Renal cortex interstitium (tissue), 15 donors: ENCODE measurements at places on chromosomes 4 and X.

- no peak for DNase-seq
These were observed 37.2 kb downstream of the ABLIM2 start for GRCh38 chr4:8121292-8122015.

GRCh38 chrX:13662355-13662791 is 9.4 kb downstream of the TCEANC start:
- no peak for DNase-seq

DNA sequence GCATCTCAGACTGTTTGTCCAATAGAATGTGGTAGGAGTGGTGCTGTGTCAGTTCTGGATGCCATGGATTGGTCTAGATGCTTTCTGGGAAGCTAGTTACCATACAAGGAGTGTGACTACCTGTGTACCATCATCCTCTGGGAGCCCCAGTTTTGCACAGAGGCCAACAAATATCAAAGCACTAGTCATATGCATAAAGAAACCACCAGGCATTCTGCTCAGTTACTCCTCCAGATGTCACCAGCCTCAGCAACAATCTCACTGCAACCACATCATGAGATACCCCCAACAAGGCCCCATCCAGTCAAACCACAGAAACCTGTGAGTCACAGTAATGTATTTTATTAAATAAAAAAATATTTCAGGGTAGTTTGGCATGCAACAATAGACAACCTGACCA is 435.8 kb upstream of the CPEB2 start:
- no peak for DNase-seq

DNA sequence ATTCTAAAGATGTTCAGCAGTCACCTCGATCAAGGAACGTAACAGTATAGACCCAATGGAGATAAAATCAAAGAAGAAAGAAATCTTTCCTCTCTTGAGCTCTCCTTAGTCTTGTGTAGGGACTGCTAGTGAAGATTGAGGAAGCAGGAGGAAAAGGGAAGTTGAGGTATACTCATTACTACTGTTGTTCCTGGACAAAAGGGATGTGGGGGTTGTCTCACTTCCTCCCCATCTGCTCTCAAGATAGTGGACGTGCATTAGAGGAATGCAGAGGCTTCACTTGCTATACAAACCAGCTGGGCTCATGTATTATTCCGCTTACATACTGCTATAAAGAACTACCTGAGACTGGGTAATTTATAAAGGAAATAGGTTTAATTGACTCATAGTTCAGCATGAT is 208.9 kb upstream of the ARHGEF9 start:
- DNase-seq = no peak
